ENCODE measurements at places on chromosomes 11 and 22.

GRCh38 chr11:69657456-69657910 lies 16.5 kb downstream of the CCND1 start:
- DNase-seq = no peak

GRCh38 chr11:73047773-73048371 lies 94.2 kb downstream of the FCHSD2 start:
- DNase-seq = no peak

DNA sequence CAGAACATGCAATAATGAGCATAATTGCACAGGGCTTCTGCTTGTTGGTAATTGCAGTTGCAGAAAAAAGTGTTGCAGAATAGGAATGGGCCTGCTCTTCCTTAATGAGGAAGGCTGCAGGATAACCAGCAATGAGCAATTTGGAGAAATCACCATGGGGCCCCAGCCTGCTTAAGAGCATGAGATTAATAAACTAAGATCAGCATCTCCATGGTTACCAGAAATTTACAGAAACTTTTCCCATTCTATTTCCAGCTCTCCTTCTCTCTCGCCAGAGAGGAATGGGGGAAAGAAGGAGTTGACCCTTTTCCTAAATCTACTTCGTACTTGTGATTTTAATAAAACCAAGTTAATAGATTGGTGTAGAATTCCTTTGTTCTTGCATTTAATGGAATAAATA lies 80.9 kb upstream of the CSNK2A3 start:
- no peak for DNase-seq

- no peak for DNase-seq
These were observed 10.9 kb downstream of the ZMAT5 start for GRCh38 chr22:29755889-29756288.

DNA sequence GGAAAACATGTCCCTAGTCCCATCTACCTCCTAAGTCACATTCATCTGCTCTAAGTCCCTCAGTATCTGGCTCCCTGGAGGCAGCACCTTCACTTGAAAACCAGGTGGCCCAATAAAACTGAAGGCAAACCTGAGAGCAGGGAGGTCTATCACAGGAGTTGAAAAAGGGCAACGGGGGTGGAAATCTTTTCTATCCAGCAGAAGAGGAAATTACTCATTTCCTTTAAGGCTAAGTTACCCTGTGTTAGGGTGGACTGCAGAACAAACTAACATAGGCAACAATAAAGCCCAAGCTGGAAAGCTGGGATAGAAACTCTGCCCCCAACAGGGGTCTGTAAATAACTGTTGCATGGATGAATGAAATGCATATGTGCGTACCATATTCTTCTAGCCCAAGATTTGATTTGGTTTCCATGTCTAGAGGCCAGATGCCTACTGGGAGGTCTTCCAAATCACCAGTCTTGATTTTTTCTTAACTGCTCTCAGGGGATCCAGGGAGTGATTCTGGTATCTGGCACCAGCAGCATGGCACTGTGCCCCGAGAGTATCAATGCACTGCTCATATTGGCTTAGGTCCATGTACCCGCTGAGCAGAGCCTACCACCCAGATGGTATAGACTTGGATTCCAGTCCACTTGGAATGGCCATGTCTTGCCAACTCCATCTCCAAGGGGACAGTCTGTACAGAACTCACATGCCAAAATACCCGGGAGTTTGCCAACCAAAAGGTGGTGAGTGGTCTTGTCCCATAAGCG lies 350.0 kb upstream of the NCAM1 start:
- no peak for DNase-seq

DNA sequence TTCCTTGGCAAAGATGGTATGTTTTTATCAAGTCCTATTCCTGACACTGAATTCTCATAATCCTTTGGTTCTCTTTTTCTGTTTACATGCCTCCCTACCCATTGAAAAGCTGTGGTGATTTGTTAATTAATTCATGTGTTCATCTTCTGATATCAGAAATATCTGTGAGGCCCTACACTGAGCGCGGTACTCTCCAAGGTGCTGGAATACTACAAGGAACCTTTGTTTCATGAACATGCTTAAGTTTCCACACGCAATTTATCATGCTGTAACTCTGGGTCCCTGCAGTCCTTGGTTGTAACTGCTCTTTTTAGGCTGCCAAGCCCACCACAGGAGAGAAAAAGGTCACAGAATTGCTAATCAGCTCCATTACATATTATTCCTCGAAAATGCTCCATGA lies 331.8 kb downstream of the FAT3 start:
- DNase-seq = no peak

Measured in C1 segment of cervical spinal cord (tissue), 14 donors.